Right cardiac atrium (tissue), 5 donors: ENCODE measurements at places on chromosomes 3 and 15. TPM values are rescaled to one million over a fixed set of nuclear protein-coding genes. Genes with fewer than 3 reads are reported as not detected.

- no peak for DNase-seq
Measured at GRCh38 chr15:86494475-86494874, 414.8 kb downstream of the AGBL1 start.

GRCh38 chr3:189513281-189514117, 117.7 kb upstream of the TP63 start:
- DNase-seq: no peak

- DNase-seq: no peak
Measured at GRCh38 chr3:27456554-27456953, 27.6 kb downstream of the SLC4A7 start.

DPP8 gene
- 34.2 TPM for total RNA-seq

DNA sequence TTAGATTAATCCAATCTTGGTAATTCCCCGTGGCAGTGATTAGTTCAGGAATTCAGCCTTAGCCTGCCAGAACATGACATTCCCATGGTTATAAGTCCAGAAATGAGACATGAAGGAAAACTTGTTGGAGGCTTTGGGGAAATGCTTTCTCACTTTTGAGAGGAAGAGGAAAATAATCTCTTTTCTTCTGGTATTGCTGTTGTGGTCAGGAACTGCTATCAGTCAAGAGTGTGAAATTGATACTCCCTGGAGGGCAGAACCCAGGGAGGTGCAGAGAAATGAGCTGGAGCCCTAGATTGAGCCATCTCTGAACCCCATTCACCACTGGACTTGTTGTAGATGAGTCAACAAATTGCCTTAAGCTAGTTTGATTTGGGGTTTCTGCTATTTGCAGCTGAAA, 38.6 kb upstream of the APH1B start:
- DNase-seq: no peak

DNA sequence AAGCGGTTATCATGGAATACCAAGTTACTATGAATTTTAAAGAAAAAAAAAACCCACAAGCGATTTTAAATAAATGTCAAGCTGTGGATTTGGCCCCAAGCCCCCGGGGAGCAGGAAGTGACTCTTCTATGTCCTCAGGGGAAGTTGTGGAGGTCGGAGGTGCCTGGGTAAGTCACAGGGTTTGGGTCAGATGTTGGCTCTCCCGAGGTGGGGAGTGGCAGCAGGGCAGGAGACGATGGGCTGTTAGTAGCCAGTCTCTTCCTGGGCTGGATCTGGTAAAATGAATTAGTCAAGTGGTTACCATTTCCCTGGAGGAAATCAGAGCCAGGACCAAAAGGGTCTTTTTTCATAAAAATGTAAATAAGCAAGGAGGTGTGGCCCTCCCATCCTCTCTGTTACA, 316.7 kb downstream of the TLE3 start:
- no peak for DNase-seq

GRCh38 chr15:96878129-96878528, 547.6 kb downstream of the NR2F2 start:
- no peak for DNase-seq

- DNase-seq: no peak
Measured at GRCh38 chr3:1677576-1678156, 421.0 kb upstream of the CNTN4 start.
